ENCODE measurements at places on chromosomes 5 and 9. TPM values are rescaled to one million over a fixed set of nuclear protein-coding genes. Genes with fewer than 3 reads are reported as not detected.

- no peak for DNase-seq
Observed at GRCh38 chr5:20678386-20678785, 690.4 kb upstream of the CDH18 start.

DNA sequence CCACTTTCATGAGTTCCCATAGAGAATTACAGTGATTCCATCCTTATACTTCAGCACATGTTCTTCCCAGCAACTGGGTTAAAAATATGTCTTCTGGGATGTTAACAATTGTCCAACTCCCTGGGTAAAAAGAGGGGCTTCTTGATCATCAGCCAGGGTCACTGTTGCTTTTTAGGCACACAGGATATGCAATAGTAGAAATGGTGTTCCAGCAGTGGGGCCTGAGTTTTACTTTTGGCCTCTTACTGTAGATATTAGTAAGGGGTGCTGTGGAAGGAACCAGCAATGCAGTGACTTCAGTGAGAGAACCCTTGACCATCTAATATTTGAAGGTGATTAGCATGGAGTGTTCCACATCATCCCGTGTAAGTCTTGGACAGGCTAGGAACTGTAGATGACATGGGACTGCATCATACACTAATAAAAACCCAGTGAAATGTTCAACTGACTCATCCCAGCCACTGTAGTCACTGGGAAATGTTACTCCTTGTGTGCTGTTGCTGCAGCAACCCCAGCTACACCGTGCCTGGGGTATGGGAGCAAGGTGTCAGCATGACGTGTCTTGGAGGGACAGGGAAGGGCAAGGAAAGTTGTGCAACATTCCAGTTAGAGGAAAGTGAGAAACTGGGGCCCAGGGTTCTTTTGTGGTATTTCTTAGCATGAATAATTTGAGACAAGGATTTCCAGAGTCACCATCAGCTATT is 610.9 kb downstream of the RAB3C start:
- no peak for DNase-seq

Gene HAVCR1
- polyA plus RNA-seq = 1.6 TPM

Gene GADD45G
- polyA plus RNA-seq = 5.5 TPM

Gene STPG3
- 3.3 TPM for polyA plus RNA-seq

Gene SHOC1
- polyA plus RNA-seq = 1.4 TPM

Gene MELK
- 21.6 TPM for polyA plus RNA-seq

Gene TGFBI
- 289 TPM for polyA plus RNA-seq

DNA sequence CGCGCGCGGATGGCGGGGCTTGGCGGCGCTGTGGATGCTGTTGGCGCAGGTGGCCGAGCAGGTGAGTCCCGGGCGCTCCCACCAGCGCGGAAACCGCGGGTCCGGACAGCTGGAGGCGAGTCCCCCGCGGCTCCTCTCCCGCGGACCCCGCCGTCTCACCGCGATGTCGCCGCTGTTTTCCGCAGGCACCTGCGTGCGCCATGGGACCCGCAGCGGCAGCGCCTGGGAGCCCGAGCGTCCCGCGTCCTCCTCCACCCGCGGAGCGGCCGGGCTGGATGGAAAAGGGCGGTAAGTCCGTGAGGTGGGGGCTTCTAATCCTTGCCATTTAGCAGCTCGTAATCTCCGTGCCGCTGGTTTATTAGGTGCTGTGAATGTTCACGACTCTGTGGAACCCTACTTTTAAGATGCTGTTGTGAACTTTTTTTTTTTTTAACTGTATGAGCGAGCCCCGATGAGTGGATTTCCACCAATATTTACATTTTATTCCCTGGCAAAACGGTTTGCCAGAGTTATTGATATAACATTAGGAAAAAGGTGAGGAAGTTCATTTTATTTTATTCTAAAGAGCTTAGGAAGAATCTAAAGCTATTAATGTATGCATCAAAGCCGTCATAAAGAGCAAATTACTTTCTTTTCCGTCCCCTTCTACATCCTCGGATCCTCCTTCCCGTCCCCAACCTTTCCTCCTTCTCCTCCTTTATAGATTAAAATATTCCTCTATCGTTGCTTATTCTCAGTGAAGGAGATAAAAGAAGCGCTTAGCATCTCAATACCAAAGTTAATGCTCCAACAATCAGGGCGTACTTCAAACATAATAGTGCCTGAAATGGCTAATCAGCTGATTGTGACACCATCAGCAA is 579 bp downstream of the ADAMTS16 start:
- no peak for DNase-seq

- no peak for DNase-seq
Observed at GRCh38 chr9:100591139-100591538, 13.3 kb downstream of the CAVIN4 start.

- DNase-seq = no peak
Observed at GRCh38 chr5:10612251-10612650, 48.4 kb downstream of the ANKRD33B start.

Gene PCDHB3
- polyA plus RNA-seq = 4.7 TPM

DNA sequence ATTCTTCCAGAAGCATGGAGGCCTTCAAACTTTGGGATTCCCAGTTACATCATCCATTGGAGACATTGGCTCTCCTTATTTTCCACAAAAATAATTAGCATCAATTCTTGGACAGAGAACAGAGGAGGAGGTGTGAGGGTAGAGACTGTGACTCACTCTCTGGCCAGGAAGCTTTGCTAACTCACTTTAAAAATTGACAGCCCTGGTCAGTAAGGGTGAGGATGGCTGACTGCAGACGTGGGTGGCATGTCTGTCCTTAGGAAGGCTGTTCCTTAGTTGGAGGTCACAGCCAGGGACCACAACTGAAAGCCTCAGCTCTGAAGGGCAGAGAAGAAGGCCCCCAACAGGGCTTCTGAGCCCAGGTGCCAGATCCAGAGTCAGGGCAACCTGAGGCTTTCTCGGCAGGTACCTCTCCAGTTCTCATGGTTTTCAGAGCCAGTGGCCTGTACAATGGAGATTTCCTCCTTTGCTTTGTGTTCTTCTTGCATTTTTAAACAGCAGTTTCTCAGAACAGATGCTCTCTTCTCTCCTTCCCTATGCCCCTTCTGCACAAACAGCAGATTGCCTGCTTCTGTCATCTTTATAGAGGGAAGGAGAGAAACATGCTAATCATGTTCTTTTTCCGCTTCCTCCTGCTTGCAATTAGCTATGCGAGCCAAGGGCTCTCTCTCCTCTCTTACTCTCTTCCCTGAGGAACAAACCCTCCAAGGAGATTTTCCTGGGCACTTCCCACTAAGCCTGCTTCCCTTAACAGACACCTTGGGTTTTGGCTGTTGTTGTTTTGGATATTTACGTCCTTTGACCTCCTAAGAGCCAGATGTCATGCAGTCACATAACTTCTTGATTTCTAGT is 92.5 kb upstream of the ZNF366 start:
- DNase-seq = no peak

DNA sequence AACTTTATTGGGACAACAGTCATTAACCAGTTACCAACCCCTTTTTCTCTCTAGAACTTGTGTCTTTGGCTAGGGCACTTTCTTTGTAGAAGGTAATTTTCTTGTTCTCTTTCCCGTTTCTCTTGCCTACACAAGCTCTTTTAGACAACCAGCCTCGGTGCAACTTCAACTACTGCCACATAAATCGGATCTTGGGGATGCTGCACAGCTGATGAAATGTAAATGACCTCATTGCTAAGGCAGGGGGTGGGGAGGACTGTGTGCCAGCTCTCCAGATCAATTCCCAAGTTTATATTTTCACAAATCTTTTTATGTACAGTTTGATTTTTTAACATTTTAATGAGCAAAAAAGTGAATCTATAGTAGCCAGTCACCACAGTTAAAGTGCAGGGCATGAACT is 157.6 kb downstream of the DENND1A start:
- no peak for DNase-seq

GRCh38 chr9:87428659-87429058 is 69.0 kb upstream of the DAPK1 start:
- no peak for DNase-seq

Gene CD74
- polyA plus RNA-seq = 301 TPM

Gene ZNF454
- polyA plus RNA-seq = 8.0 TPM

DNA sequence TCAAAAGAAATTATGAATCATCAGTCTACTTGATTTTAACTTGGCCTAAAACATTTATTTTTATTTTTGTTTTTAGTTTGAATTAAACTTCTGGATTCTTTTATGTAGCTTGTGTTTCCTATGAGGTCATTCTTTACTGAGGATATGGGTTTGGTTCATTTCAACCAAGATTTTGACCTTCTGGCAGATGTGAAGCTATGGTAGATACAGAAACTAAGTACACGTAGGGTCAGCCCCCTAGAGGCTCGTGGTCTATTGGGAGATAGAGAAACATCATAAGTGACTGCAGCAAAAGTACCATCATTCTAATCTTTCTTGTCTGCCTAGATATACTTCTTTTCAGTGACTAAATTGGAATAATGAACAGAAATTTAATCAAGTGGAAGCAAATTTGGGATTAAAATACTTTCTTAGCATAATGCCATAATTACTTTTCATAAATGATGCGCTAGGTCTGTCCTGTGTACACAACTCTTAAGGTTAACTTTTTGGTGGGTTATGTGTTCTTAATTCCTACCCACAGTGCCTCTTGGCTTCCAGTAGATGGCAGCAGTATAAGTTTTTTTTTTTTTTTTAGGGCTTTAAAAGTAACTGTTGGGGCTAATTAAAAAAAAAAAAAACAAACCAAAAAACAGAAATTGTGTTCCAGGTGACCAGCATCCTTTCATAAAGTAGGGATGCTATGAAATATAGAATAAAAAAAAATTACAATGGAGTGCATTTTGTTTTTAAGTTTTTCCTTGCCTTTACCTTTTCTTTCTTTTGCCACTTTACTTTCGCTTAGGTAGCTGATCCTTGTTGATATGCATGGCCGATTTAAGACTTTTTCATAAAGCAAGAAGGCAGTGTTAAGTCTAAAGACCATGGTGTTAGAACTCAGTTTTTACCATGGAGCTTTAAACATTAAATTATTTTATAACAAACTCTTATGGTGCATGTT is 49.9 kb downstream of the LRRTM2 start:
- DNase-seq = no peak

DNA sequence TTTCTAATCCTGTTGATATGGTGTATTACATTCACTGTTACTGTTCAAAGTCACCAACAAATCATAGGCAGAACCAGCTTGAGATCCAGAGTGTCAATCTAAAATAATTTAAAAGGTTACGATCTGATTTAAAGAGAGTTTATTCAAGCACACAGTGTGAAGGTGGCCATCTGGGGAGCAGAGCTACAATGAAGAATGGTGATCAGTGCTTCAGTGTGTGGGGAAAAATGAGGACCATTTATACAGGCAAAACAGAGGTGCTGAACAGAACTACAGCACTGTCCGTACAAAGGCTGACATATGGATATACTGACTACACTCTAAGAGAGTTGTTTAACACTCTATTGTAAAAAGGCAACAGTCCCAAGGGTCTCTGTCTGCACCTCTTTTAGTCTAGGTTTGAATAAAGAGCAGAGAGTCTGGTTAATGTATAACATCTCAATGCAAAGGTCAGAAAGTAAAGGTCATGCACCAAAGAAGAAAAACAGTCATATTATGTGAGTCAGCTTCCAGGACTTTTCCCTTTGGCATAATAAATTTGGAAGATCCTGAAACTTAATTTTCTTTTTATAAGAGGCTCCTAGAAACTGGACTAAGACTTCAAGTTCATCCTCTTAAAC is 29.7 kb upstream of the TDRD7 start:
- no peak for DNase-seq

DNA sequence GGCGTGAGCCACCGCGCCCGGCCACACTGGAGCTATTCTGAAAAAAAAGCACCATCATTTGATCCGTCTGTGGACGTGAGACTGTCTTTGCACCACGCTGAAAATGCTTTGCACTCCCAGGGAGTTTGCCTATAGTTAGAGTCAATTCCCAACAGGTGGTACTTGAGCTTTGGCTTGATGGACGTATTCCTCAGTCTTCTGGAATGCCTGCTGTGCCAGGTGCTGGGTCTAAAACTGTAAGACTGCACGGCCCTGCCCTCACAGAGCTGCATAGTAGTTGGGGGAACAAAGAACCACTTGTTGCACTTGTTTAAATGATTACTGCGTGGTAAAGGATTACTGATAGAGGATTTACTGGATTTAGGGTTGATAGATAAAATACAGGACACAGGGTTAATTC is 3.4 kb upstream of the CCNO start:
- DNase-seq = no peak

DNA sequence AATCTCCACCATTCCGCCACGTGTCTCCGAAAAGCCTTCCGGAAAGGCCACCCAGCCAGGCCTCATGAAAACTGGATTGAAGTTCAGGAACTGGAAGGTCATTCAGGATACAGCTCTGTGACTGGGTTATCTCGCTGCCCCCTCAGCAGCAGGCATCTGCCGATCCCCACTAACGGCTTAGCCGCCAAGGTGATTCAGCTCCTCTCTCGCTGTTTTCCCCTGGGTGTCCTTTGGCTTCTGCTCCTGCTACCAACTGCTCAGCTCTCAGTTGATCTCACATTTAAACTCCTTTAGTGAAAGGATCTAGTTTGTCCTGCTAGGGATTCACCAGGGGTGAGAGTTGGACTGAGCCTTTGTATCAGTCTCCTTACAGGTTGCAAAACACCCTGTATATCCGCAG is 2.2 kb upstream of the GDNF start:
- no peak for DNase-seq

Gene TMEM174
- polyA plus RNA-seq = 20.4 TPM

DNA sequence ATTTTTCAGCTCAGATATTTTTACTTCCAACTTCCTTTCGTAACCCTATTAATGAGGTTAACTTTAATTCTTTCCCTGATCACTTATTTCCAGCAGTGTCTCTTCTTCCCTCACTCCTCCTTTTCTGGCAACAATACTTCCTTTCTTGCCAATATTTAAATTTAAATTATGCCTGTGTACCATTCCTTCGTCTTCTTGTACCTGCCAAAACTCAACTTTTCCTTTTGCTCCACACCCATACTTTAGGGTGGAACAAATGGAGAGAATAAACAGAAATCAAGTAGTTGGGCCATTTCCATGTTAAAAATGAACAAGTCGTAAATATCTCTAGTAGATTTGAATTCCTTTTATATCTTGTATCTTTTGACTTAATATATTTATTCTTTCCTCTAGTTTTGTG is 66.0 kb downstream of the FER start:
- no peak for DNase-seq

- DNase-seq = no peak
Observed at GRCh38 chr9:97602430-97602829, 30.7 kb downstream of the TSTD2 start.

DNA sequence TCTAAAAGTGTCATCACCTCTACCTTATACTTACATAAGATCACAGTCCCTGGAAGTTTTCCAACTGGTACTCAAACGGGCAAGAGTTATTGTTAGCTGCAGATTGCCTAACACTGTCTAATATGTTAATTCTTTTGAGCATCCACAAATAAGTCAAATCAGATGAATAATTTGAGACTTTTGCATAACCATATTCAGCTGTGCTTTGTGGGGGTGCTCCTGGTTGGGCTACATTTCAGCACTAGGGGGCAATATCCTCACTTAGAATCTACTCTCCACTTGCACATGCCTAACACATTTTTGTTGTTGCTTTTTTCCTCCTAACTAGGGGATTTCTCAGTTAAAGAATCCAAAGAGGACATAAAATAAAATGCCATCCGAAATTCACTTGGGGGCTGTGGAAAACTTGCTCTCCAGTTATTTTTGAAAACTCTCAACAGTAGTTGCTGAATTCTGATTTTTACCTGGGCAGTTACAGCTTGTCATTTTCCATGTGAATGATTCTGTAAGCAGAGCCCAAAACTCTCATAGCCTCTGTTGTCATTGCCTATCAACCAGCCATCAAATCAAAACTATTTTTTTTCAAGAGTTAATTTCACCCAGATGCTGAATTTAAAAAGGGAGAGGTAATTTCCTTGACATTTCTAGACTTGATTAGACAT is 71.5 kb downstream of the TRIM36 start:
- DNase-seq = peak; percentile 21
